ENCODE measurements at places on chromosomes 5 and 9.

DNA sequence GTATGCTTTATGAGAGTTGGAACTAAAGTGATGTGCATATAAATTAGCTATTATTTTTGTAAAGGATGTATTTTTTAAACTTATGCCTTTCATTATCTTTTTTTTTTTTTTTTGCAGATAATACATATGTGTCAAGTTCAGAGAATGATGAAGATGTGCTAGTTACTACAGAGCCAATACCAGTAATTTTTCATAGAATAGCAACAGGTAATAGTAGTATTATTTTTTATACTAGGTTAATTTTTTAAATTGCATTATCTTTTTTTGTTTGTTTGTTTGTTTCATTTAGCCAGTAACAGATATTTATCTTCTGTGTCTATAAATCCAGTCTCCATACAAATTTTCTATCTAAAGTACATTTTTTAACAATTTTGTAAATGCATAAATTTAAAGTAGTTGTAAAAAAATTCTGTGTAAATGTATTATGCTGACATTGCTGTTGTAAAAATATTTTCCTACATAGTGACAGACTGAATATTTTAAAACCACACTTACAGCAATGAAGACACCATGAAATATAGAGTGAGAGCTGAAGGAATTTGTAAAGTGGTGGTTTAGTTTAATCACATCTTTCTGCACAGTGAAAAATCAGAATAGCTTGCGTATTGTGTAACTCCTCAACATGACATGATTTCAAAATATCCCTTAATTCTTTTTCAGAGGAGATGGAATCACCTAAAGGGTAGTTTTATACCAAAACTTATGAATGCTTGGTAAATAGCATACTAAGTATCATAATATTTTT lies 93.3 kb downstream of the PARP8 start:
- DNase-seq: no peak

GRCh38 chr9:88645879-88646199 lies 110.9 kb downstream of the NXNL2 start:
- DNase-seq: no peak

DNA sequence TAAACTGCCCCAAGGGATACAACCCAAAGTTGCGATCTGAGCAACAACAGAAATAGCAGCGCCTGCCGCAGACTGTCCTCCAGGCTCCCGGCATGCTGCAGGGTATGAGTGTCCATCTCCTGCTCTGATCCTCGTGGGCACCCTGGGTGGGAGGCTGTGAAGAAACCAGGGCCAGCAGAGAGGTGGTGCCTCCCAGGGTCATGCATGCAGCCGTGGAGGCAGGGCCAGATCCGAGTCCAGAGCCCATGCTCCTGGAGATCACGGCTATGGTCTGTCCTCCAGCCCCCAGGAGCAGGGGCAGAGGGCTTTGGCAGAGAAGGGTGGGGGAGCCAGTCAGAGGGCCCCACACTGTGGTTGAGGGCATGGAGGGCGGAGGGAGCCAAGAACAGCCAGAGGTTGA lies 29.0 kb downstream of the HRH2 start:
- no peak for DNase-seq

GRCh38 chr9:97561501-97561900 lies 60.0 kb downstream of the TMOD1 start:
- DNase-seq: no peak

- DNase-seq: no peak
Observed at GRCh38 chr9:111825468-111826145, 30.9 kb upstream of the SHOC1 start.

DNA sequence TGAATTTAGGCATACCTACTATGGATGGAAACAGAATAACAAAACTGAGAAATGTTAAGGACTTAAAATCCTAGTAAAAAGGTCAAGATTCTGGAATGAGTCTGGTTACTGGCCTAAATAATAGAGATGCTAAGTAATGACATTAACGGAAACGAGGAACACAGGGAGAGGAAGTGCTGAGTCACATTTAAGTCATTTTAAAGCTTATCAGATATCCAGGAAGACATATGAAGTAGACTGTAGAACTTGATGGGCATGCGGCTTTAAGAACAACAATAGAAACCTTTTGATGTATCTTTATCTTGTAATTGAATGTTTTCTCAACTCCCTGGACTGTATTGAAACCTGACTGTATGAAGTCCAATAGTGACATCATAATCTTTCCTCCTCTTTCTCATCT lies 1251.4 kb upstream of the CDH6 start:
- DNase-seq: no peak

GRCh38 chr5:42807722-42808447 lies 3.8 kb downstream of the SELENOP start:
- DNase-seq: no peak

GRCh38 chr9:2972475-2972874 lies 128.6 kb upstream of the PUM3 start:
- no peak for DNase-seq

DNA sequence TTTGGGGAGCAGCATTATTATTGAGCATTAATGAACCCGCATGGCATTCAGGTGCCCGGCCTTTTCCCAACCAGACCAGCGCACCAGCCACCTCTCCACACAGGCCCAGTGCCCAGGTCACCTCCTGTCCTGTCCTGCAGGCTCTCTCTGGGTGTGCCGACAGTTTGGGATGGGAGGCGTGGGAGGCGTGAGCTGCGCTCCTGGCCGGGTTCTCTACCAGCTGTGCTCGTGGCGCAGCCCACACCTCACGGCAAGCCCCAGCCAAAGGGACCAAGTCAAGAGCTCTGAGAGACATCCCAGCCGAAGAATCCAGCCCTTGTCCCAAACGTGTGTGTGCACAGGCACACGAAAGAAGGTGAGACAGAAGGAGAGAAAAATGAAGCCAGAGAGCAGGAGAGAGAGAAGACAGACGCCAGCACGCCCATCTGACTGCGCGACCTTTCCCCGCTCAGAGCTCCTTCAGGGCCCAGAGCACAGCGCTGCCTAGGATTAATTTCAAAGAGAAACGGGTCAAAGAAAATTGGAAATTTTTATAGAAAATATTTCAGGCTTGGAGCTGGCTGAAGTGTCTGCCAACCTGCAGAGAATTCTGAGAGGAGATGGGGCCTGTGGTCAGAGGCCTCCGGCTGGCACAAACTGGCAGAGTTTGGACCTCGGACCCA lies 81.7 kb downstream of the ADAMTS2 start:
- no peak for DNase-seq
